ENCODE measurements at places on chromosomes 1 and 21. TPM values are rescaled to one million over a fixed set of nuclear protein-coding genes. Genes with fewer than 3 reads are reported as not detected.

ASPM gene
- polyA plus RNA-seq = 0.46 TPM

SLFNL1 gene
- 0.07 TPM for polyA plus RNA-seq

BEND5 gene
- 2.2 TPM for polyA plus RNA-seq

DNA sequence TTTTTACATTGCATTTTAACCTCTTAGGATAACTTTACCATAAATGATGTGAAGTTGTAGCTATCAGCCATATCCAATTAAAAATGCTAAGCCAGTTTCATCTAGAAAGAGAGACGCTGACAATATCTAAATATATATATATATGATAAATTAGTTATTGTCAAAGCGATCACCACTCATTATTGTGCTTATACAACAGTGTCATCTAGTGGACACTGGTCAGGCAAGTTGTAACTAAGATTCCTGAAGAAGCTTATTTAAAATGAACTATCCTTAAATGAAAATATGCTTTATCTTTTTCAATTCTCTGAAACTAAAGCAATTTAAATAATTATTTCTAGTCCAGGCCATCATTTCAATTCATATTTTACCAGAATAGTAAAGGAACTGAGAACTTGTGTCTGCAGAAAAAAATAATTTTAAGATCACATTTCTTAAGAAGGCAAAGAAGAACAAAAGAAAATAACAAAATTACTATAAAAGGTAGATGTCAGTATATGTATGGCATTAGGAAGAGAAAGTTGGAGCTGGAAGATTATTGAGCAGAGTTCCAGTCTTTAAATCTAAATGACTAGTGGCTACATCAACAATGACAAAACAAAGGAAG, 193.3 kb upstream of the SNX7 start:
- H3K27me3 ChIP-seq = peaks cover 2% of the 10 kb centered on the region
- H3K4me1 ChIP-seq = no peaks in the 10 kb centered on the region
- H3K36me3 ChIP-seq = no peaks in the 10 kb centered on the region
- H3K4me3 ChIP-seq = no peak overlapping the region
- H3K27ac ChIP-seq = no peak overlapping the region
- peak; percentile 2 for DNase-seq

- no peaks in the 10 kb centered on the region for H3K36me3 ChIP-seq
- H3K4me3 ChIP-seq = no peak overlapping the region
- no peaks in the 10 kb centered on the region for H3K27me3 ChIP-seq
- no peak overlapping the region for H3K27ac ChIP-seq
- DNase-seq = no peak
Measured at GRCh38 chr21:32207406-32207716, 71.5 kb downstream of the MIS18A start.

- no peak for DNase-seq
- H3K27ac ChIP-seq = no peak overlapping the region
- H3K4me3 ChIP-seq = no peak overlapping the region
- H3K4me1 ChIP-seq = no peaks in the 10 kb centered on the region
Measured at GRCh38 chr1:152343006-152343405, 16.8 kb downstream of the FLG2 start.
